ENCODE measurements at places on chromosomes 4 and X.

- no peak for DNase-seq
Observed at GRCh38 chrX:50769389-50770063, 44.5 kb downstream of the SHROOM4 start.

GRCh38 chr4:94757192-94758140 is at the start of gene BMPR1B:
Gene BMPR1B (plus strand): TSS chr4:94757955. CDS start chr4:95104425, 346,470 bp downstream.
- no peak for DNase-seq

DNA sequence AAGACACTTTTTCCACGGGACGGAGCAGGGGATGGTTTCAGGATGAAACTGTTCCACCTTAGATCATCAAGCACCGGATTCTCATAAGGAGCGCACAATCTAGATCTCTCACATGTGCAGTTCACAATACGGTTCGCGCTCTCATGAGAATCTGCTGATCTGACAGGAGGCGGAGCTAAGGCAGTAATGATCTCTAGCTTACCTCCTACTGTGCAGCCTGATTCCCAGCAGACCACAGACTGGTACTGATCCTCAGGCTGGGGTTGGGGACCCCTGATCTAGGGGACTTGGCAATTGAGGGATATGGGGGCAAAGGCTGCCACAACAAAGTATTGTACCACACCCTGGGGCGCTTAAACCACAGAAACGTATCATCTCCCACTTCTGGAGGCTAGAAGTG is 25.7 kb downstream of the ZNF185 start:
- no peak for DNase-seq

DNA sequence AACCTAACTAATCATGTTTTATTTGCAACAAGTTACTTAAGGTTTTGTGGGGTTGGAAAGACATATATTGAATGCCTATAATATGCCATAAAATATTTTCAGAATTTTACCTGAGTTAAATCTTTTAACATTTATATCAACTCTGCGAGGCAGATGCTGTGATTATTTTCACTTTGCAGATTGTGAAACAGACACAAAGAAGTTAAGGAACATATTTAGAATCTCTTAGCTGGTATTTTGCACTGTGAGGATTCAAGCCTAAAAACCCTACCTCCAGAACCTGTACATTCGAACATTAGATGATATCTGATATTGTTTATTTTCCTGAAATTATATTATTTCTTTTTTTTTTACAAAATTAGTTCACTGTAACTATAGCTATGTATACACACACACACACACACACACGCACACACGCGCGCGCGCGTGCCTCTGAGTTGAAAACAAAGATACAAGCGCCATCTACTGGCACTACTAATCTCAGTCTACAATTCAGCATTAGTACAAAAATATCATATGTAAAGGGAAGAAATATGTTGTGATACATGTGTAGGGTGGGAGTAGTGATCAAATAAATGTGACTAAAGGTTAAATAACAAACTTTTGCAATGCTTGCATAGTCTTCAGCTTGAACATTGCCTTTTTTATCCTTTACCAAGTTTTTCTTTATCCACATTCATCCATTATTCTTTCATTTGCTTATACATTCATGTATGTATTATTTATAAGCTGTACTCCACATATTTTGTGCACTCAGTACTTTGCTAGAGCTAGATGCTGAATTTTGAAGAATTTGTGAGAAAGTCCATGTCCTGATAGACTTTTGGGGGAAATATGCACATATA is 61.5 kb downstream of the ANXA10 start:
- peak; percentile 58 for DNase-seq

- no peak for DNase-seq
Observed at GRCh38 chr4:125432078-125432477, 117.3 kb downstream of the FAT4 start.

DNA sequence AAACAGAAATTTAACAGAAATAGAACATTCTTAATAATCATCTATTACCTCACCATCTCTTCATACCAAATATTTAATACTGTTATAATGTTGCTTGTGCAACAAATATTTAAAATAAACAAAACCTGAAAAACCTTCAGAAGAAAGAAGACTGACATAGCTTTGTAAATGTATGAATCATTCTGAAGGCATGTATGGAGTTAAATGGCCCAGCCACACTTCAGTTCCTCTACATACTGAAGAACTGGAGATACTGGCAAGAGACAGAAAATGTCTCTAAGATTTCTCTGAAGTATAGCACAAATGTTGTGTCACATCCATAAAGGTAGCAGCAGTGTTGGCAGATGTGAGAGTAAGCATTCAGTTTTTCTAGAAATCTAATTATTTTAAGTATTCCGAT is 275.3 kb upstream of the FGF13 start:
- DNase-seq = no peak

DNA sequence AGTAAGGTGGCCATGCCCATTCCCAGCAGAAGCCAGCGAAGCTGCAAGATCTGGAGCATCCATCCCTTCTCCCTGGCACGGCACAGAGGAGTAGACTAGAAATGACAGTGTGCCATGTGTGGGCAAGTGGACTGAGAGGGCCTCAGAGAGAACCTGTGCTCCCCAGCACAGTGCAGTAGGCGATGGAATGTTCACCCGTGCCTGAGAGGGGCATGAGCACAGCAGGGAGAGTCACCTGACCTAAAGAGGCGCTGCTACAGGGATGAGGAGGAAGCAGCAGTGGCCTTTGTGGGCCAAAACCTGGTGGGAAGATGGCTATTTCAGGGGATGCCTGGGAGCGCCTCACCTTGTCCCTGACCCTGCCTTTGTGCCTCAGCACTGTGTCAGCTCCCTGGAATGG is 8.0 kb upstream of the CDKN2AIP start:
- no peak for DNase-seq

DNA sequence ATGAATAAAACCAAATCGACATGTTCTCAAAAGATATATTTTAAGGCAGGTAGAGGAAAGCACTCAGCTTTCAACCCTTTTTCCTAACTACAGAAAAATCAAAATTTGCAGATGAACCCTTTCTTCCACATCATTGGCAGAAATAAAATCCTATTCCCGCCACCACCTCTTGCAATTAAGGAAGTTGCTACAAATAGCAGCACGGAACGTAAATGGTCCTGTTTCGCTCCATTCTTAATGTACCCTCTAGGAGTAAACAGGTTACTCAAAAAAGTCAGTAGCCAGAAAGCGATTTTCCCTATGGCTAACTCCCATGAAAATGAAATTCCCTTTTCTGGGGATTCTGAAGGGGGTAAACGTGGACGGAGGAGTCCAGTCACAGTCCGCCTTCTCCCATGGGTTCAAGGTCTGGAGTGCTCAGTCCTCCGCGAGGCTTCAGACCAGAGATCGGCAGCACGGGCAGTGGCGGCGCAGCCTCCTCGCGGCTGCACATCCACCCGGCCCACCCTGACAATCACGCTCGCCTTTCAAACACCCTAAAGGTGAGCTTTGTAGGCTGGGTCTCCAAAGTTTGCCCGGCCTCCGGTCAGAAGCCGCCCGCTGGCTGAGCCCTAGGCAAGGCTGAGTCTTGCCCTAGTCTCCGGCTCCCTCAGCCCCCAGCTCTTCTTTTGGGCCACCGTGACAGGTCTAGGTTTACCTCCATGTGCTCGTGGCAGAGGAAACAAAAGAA is 1.8 kb downstream of the ATP11C start:
- no peak for DNase-seq

- no peak for DNase-seq
Observed at GRCh38 chrX:21747558-21747957, 10.4 kb downstream of the SMPX start.

Measured in NCI-H1092 (cell line).